Ascending aorta (tissue), 2 donors: ENCODE measurements at places on chromosomes 11 and 22.

- no peak for DNase-seq
Measured at GRCh38 chr11:111047374-111047773, 198.2 kb upstream of the POU2AF2 start.

- no peak for DNase-seq
Measured at GRCh38 chr11:116461789-116462188, 311.0 kb downstream of the BUD13 start.

GRCh38 chr11:126476266-126476924 is 120.9 kb downstream of the ST3GAL4 start:
- DNase-seq = no peak

DNA sequence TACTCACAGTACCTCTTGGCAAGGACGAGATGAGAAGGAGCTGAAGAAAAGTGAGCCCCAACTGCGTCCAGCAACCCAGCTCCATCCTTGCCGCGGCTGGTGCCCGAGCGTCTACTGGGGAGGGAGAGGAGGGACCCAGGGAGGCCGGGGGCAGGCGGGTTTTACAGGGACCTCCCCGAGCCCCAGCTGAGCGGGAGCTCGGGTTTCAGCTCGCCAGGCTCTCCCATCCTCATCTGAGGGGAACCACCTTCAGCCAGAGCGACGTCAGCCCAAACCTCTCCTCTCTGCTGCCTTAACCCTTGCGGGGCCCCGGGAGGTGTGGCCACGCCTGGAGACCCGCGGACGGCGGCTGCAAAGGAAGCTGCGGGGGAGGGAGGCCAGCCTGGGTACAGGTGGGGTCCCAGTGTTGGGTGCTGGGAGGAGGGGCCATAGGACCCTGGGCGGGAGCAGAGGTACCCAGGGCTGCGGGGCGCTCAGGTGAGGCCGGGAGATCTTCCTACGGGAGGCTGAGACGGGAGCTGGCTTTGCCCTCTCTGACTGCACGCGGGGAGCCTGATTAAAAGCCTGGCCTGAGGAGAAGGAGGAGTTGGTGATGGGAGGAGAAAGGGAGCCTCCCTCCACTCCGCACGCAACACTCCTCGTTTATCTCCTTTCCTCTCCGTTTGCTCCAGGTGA is at the start of gene PAMR1:
Gene PAMR1, minus strand, starts transcription at position 116 of the 675 bp plus-strand sequence. Its CDS starts 31 bp downstream, at position 85.
- DNase-seq = no peak

DNA sequence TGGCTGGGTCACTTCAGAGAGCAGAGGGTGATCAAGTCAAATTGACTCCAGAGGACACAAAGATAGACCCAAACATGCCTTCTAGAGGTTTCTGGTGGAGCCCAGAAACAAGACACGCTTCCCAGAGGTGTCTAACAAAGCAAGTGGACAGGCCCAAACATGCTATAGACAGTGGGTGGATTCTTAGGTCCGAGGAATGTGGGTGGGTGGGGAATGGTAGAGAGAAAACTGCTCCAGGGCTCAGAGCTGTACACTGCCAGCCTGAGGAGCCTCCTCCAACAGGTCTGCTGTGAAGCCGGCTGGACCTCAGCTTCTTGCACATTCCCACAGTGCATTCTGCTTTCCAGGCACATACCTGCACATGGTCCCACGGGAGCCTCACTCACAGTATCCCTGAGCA is 116.8 kb upstream of the NECTIN1 start:
- DNase-seq = no peak

GRCh38 chr11:48041877-48042695 is 61.7 kb downstream of the PTPRJ start:
- DNase-seq = no peak

DNA sequence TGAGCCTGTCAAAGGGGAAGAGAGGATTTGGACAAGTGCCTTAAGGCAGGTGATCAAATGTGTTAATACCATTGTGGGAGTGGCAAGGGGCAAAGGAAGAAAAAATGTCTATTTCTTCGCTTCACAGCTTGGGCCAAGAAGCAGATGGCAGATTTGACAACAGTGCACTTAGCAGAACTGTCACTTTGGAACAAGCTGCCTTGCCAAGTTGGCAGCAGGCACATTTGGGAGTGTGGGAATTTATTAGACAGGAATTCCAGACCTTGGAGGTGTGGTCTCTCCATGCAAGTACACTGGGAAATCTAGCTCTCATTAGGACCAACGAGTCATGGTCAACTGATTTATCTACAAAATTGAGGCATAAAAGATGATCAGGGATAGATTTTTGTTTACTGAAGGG is 265.1 kb downstream of the NELL1 start:
- DNase-seq = no peak

DNA sequence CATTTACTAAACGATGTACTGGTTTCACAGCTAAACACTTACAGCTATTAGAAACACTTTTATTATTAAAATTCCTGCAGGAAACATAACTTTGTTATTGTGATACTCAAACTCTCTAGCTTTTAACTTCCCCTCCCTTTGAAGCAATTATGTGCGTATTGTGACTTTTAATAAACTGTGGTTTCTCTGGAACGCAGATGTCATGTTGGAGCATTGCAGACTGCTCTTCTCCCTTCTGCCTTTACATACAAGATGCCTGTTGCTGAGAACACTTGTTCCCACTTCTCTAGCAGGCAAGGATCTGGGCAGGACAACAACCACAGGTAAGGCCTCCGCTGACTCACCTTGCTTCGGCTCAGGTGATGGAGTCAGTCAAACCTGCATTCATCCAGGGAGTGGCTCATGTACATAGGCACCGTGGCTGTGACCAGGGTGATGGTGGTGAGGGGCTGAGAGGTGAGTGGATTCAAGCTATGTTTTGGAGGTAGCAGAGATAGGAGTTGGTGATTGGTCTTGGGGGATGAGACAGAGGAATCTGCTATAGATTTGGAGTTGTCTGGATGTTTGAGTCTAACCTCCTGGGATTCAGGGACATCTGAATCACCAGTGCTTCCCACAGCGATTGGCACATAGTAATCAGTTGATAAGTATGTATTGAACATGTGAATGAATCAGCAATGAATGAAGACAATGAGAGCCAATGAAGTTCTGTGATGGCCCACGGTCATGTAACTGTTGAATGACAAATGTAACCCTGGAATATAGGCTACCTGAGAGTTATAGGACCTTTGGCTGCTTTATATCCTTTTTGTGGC is 106.0 kb downstream of the ADAMTS15 start:
- no peak for DNase-seq

DNA sequence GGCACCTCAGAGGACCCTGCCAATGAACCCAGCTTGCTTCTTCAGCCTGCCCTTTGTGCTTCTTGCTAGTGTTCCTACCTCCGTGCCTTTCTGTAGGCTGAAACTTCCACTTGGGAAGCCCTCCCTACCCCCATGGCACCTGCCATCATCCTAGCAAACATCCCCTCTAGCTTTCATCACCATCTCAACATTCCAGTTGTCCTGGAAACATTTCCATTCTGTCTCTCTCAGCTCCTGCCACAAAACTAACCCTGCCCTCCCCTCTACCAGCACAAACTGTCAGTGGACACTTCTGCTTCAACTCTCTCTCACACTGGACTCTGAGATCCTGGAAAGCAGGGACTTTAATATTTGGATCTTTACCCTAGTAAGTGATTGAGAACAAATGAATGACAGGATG is 525.8 kb upstream of the TENM4 start:
- DNase-seq = no peak

DNA sequence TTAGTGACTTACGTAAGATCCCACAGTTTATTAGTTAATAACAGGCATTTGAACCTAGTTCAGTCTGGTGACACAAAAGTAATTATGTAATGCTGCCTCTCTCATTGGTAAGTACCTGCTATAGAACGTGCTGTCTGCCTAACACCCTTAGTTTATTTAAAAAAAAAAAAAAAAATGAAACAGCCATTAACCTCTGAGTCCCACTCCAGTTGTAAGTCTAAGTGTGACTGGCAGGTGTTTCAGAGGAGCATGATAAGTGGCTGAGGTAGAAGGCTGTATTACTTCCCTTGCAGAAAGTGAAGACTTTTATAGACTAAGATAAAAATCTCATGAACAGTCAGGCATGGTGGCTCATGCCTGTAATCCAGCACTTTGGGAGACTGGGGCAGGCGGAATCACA is 140.5 kb downstream of the TRIM44 start:
- no peak for DNase-seq

- DNase-seq = peak; percentile 84
Measured at GRCh38 chr11:125376117-125376516, 119.9 kb downstream of the FEZ1 start.

DNA sequence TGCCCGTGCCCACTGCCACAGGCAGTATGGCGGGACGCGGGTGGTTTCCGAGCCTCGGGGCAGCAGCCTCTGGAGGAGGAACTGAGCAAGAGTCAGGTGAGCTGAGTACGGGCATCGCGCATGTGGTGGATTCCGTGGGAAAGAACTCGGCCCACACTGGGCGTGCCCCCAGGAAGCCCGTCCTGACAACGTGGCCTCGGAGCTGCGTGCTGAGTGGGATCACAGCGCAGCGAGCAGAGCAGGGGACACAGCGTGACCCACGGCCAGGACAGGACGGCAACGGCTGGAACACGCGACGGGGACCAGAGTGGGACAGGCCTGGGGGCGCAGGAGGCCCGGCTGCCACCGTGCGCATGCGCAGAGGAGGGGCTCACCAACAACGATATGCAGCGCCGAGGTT is 36.8 kb downstream of the CERK start:
- no peak for DNase-seq

- DNase-seq = peak; percentile 61
Measured at GRCh38 chr11:134529212-134530096, 117.4 kb upstream of the B3GAT1 start.

- DNase-seq = no peak
Measured at GRCh38 chr11:28673691-28674432, 565.7 kb downstream of the METTL15 start.

- no peak for DNase-seq
Measured at GRCh38 chr11:113377681-113378412, 9.7 kb upstream of the ANKK1 start.

- no peak for DNase-seq
Measured at GRCh38 chr11:115290893-115291292, 213.3 kb downstream of the CADM1 start.

GRCh38 chr11:30107899-30108298 is 91.1 kb upstream of the KCNA4 start:
- DNase-seq = no peak
